ENCODE measurements at places on chromosomes 2 and 18. TPM values are rescaled to one million over a fixed set of nuclear protein-coding genes. Genes with fewer than 3 reads are reported as not detected.

Gene LYG2
- not detected for total RNA-seq

Gene GKN2
- total RNA-seq: not detected

Gene FNDC4
- 18.3 TPM for total RNA-seq

Gene TDRD15
- not detected for total RNA-seq

Gene AMER3
- total RNA-seq: not detected

Gene BCL2L11
- 10.2 TPM for total RNA-seq

Gene GKN1
- total RNA-seq: not detected

Gene GLI2
- total RNA-seq: 3.3 TPM

Gene LYPD6B
- not detected for total RNA-seq

Gene REG3A
- total RNA-seq: not detected

GRCh38 chr18:34431042-34431441, 206.3 kb upstream of the NOL4 start:
- H3K4me3 ChIP-seq: no peak overlapping the region
- no peak overlapping the region for H3K27ac ChIP-seq
- no peaks in the 10 kb centered on the region for H3K4me1 ChIP-seq
- no peak for DNase-seq
- H3K36me3 ChIP-seq: no peaks in the 10 kb centered on the region

GRCh38 chr18:3321133-3321812, 59.3 kb downstream of the MYL12B start:
- no peak overlapping the region for H3K27ac ChIP-seq
- no peaks in the 10 kb centered on the region for H3K27me3 ChIP-seq
- H3K4me1 ChIP-seq: no peaks in the 10 kb centered on the region
- peak; percentile 96 for DNase-seq
- H3K36me3 ChIP-seq: no peaks in the 10 kb centered on the region

- no peaks in the 10 kb centered on the region for H3K27me3 ChIP-seq
- H3K36me3 ChIP-seq: no peaks in the 10 kb centered on the region
- H3K27ac ChIP-seq: no peak overlapping the region
- no peak for DNase-seq
- no peaks in the 10 kb centered on the region for H3K4me1 ChIP-seq
Measured at GRCh38 chr2:10180229-10180628, 57.7 kb downstream of the RRM2 start.

- H3K4me1 ChIP-seq: no peaks in the 10 kb centered on the region
- no peak for DNase-seq
- H3K36me3 ChIP-seq: peaks cover 11% of the 10 kb centered on the region
- H3K27ac ChIP-seq: no peak overlapping the region
Measured at GRCh38 chr2:233479616-233480489, 86.7 kb downstream of the USP40 start.

DNA sequence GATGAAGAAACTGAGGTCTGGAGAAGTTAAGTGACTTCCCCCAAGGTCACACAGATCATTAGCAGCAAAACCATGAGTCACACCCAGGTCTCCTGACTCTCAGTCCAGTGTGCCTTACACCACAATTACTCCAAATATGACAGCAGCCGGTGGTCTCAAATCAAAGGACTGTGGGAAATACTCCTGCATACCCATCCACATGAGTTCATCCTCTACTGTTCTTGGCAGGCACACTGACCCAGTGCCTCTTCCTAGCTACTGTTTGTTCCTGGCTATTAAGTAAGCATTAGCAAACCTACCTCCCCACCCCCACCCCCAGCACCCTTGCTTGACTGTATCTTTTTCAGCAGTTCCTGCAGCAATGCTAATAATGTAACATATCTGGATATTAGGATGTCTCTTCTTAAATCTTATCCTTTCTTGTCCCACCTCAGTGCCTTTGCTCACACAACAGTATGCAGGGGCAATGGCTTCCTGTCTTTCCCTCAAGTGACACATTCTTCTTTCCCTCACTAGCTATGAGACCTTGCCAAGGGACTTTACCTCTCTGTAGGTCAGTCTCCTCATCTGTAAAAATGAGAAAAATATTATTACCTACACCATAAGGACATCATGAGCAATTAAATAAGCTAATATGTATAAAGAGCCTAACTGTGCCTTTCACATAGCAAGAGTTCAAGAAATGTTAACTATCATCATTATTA, 46.2 kb downstream of the FAM98A start:
- H3K4me3 ChIP-seq: no peak overlapping the region
- DNase-seq: peak; percentile 62
- no peaks in the 10 kb centered on the region for H3K36me3 ChIP-seq
- H3K27me3 ChIP-seq: no peaks in the 10 kb centered on the region

GRCh38 chr2:186913870-186914269, 64.9 kb upstream of the ZSWIM2 start:
- H3K4me3 ChIP-seq: no peak overlapping the region
- no peaks in the 10 kb centered on the region for H3K27me3 ChIP-seq
- H3K27ac ChIP-seq: no peak overlapping the region
- H3K36me3 ChIP-seq: no peaks in the 10 kb centered on the region
- no peak for DNase-seq
- no peaks in the 10 kb centered on the region for H3K4me1 ChIP-seq

GRCh38 chr2:190876631-190877030, 4.0 kb upstream of the GLS start:
- no peak overlapping the region for H3K27ac ChIP-seq
- no peaks in the 10 kb centered on the region for H3K36me3 ChIP-seq
- H3K4me3 ChIP-seq: no peak overlapping the region
- no peak for DNase-seq

- no peak overlapping the region for H3K4me3 ChIP-seq
- peak; percentile 65 for DNase-seq
- no peaks in the 10 kb centered on the region for H3K36me3 ChIP-seq
- peaks cover 17% of the 10 kb centered on the region for H3K4me1 ChIP-seq
Measured at GRCh38 chr18:34661464-34662087, 48.5 kb upstream of the DTNA start.

- no peak overlapping the region for H3K4me3 ChIP-seq
- H3K27ac ChIP-seq: no peak overlapping the region
- no peak for DNase-seq
- no peaks in the 10 kb centered on the region for H3K27me3 ChIP-seq
- no peaks in the 10 kb centered on the region for H3K4me1 ChIP-seq
Measured at GRCh38 chr2:37011130-37011529, 44.8 kb upstream of the STRN start.

- H3K4me1 ChIP-seq: no peaks in the 10 kb centered on the region
- no peaks in the 10 kb centered on the region for H3K27me3 ChIP-seq
- no peak overlapping the region for H3K27ac ChIP-seq
- H3K36me3 ChIP-seq: no peaks in the 10 kb centered on the region
- no peak overlapping the region for H3K4me3 ChIP-seq
Measured at GRCh38 chr2:105959357-105959756, 214.6 kb downstream of the NCK2 start.

DNA sequence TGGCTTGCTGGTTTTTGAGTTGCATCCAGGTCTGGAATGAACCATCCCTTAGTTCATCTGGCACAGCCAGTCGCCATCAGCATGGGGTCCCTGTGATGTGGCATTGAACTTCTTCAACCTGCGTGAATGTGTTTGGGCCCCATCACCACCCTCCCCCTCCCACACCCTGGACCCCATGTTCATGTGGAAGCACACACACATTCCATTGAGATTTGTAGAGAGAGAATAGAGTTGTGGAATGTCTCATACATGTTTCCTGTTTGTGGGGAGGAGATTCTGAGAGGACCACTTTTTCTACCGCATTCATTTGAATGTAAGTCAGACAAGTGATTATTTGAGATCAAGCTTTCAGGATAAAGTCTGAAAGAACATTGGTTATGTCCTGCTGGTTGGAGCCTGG, 117.6 kb upstream of the EML6 start:
- H3K4me1 ChIP-seq: peaks cover 7% of the 10 kb centered on the region
- no peaks in the 10 kb centered on the region for H3K36me3 ChIP-seq
- H3K4me3 ChIP-seq: no peak overlapping the region
- H3K27me3 ChIP-seq: no peaks in the 10 kb centered on the region

- H3K27me3 ChIP-seq: no peaks in the 10 kb centered on the region
- no peaks in the 10 kb centered on the region for H3K36me3 ChIP-seq
- H3K4me3 ChIP-seq: no peak overlapping the region
- H3K4me1 ChIP-seq: no peaks in the 10 kb centered on the region
Measured at GRCh38 chr2:129673847-129674711, 305.4 kb upstream of the RAB6C start.

DNA sequence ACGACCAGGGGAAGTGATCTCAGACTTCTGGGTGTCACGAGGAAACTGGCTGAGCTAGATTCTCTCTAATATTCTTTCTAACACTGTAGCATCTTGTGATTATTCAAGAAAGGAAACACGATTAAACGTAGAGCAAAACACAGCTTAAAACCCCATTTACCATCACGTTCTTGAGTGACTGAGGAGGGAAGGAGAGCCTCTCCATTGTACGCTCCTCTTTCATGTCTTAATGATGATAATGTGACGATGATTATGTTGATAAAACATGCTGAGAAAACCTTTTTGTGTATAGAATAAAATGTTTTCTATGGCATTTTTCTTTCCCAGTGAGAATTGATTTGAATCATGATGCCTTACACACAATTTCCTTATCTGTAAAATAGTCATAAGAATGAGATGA, 705.6 kb upstream of the ID2 start:
- H3K27me3 ChIP-seq: no peaks in the 10 kb centered on the region
- no peak for DNase-seq
- no peak overlapping the region for H3K4me3 ChIP-seq
- H3K27ac ChIP-seq: no peak overlapping the region
- no peaks in the 10 kb centered on the region for H3K36me3 ChIP-seq

DNA sequence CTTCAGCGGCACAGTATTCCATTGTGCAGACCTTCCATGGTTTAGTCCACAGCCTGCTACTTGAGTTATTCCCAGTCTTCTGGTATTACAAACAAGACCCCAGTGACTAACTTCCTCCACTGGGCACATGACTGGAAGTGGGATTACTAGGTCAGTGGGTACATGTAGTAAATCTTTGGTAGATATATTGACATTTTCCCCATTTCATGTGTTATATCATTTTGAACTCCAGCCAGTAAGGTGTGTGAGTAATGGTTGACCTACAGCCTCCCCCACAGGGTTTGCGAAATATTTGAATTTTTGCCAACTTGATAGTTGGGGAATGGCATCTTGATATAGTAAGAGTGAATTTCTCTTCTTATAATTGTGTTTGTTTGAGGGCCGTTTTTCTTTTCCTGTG, 58.8 kb downstream of the RNF144A start:
- no peaks in the 10 kb centered on the region for H3K27me3 ChIP-seq
- no peak overlapping the region for H3K4me3 ChIP-seq
- no peaks in the 10 kb centered on the region for H3K4me1 ChIP-seq
- peak; percentile 59 for DNase-seq
- no peaks in the 10 kb centered on the region for H3K36me3 ChIP-seq

DNA sequence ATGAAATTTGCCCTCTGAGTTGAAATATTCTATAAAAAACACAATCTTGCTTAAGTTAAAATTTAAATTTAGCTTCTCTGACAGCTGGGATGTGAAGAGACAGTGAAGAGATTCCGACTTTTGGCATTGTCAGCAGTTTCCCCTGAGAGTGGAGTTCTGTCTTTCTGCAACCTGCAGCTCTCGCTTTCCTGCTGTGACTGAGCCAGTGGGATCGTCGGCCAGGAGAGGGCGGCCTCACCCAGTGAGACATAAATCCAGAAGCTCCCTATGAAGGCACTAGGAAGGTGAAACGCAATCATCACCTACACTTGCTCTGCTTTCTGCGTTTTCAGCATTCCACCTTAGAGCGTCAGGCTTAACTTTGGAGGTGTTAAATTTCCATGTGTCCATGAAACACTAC, 75.4 kb upstream of the HNMT start:
- DNase-seq: peak; percentile 13
- no peak overlapping the region for H3K27ac ChIP-seq

GRCh38 chr2:48452108-48452507, 77.8 kb upstream of the STON1 start:
- no peak overlapping the region for H3K27ac ChIP-seq
- no peak overlapping the region for H3K4me3 ChIP-seq
- peaks cover 2% of the 10 kb centered on the region for H3K36me3 ChIP-seq
- DNase-seq: no peak
- no peaks in the 10 kb centered on the region for H3K4me1 ChIP-seq

DNA sequence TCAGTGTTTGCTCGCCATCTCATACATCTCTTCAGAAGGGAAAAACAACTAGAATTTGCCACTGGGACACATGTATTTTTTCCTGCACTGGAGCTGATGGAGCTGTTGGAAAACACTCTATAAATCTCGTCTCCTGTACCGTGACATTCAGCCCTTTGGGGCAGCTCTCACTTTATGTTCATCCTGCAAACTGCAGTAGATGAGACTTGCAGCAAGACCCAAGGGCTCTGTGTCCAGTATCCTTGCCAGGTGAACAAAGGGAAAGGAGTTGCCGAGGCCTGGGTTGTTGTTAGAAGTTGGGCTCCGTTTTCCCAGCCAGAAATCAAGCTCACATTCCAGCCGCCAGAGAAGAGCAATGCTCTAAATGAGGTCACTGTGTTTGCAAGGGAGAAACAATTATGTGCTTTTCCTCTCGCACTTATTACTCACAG, 285.1 kb downstream of the SLC4A3 start:
- no peaks in the 10 kb centered on the region for H3K4me1 ChIP-seq
- peak; percentile 59 for DNase-seq
- no peaks in the 10 kb centered on the region for H3K36me3 ChIP-seq
- no peak overlapping the region for H3K27ac ChIP-seq
- no peaks in the 10 kb centered on the region for H3K27me3 ChIP-seq
- peak overlapping the region; percentile 27 for H3K4me3 ChIP-seq

DNA sequence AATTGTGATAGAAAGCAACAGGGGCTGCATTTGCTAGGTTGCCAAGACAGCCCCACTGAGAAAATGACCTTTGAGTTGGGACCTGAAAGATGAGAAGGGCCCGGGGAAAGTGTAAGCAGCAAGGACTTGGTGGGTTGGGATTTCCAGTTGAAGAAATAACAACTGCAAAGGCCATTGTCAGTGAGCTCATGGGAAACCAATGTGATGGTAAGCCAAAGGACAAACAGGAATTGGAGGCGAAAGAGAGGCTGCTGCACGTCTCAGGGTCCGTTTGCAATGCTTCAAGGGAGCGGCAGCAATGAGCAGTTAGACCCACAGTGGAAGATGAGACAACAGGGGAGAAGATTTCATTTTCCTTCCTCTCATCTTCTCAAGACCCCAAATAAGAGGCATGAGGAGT, 51.5 kb upstream of the RGPD4 start:
- H3K4me3 ChIP-seq: no peak overlapping the region
- H3K27ac ChIP-seq: no peak overlapping the region

- H3K4me1 ChIP-seq: no peaks in the 10 kb centered on the region
- no peak overlapping the region for H3K4me3 ChIP-seq
- no peaks in the 10 kb centered on the region for H3K36me3 ChIP-seq
- no peaks in the 10 kb centered on the region for H3K27me3 ChIP-seq
- H3K27ac ChIP-seq: no peak overlapping the region
Measured at GRCh38 chr18:9861933-9862332, 23.8 kb upstream of the TXNDC2 start.

DNA sequence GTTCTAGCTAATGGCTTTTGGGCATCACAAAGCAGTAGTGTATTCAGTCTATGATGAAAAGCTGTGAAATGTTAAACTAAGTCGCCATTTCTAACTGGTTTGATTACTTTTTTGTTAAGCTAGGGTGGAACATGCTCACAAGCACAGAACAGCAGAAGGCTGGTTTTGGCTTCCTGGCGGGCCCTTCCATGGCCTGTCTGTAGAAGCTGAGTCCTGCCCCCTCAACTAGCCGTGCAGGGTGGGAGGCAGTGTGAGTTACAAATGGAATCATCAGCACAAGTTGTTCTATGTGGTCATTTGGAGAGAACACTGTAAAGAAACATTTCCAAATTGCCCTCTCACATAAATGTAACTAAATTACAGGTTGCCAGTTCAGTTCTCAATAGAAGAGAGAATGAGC, 290.8 kb downstream of the ALPK2 start:
- no peaks in the 10 kb centered on the region for H3K36me3 ChIP-seq
- no peaks in the 10 kb centered on the region for H3K27me3 ChIP-seq
- no peak overlapping the region for H3K4me3 ChIP-seq
- no peaks in the 10 kb centered on the region for H3K4me1 ChIP-seq
- no peak overlapping the region for H3K27ac ChIP-seq
- no peak for DNase-seq
